ENCODE measurements at places on chromosomes 5 and 9. TPM values are rescaled to one million over a fixed set of nuclear protein-coding genes. Genes with fewer than 3 reads are reported as not detected.

DNA sequence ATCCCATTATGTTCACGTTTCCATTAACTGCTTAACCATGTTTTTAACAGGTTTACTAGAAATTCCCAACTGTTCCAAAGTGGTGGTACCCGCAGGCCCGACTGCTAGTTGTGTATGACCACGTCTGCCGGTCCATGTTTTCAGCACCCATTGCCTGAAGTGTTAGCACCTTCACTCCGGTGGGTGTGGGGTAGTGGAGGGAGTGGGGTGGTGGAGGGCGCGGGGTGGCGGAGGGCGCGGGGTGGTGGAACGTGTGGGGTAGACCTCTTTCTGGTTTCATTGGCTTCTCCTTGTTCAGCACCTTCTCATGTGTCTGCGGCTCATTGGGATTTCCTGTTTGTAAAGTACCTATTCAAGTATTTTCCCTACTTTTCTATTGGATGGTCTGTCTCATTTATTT lies 37.7 kb downstream of the TPPP start:
- H3K36me3 ChIP-seq = peaks cover 53% of the 10 kb centered on the region
- no peak overlapping the region for H3K27ac ChIP-seq

DNA sequence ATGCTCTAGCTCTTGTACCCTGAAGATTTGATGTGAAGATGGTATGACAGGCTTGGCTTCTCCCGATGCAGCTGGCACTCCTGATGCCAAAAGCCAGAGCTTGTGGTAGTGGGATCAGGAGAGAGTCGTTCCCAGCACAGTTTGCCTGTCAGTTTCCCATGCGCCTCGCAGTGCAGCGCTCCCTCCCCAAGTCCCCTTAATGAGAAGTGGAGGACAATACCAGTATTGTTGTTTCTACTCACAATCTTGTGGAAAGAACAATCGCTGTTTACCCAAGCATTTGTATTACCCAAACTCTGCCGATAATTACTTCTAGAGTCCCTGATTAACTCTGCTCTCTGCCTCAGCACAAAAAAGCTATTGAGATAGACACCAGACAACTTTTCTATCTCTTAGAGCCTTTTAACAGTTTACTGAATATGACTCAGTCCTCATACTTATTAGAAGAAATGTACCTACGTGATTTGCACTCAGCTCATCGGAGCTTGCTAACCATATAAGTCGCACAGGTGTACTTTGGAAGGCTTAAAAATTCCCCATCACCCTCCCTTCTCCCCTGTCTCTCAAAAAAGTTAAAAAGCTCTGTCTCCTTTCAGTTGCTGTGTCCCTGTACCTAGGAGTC lies 283.2 kb upstream of the TMEM161B start:
- peaks cover 26% of the 10 kb centered on the region for H3K4me1 ChIP-seq
- no peak for DNase-seq
- H3K27ac ChIP-seq = no peak overlapping the region
- H3K4me3 ChIP-seq = peak overlapping the region; percentile 7

- peaks cover 33% of the 10 kb centered on the region for H3K27me3 ChIP-seq
- no peaks in the 10 kb centered on the region for H3K36me3 ChIP-seq
- DNase-seq = no peak
- H3K27ac ChIP-seq = no peak overlapping the region
Observed at GRCh38 chr9:115594557-115594956, 476.6 kb upstream of the TNC start.

DNA sequence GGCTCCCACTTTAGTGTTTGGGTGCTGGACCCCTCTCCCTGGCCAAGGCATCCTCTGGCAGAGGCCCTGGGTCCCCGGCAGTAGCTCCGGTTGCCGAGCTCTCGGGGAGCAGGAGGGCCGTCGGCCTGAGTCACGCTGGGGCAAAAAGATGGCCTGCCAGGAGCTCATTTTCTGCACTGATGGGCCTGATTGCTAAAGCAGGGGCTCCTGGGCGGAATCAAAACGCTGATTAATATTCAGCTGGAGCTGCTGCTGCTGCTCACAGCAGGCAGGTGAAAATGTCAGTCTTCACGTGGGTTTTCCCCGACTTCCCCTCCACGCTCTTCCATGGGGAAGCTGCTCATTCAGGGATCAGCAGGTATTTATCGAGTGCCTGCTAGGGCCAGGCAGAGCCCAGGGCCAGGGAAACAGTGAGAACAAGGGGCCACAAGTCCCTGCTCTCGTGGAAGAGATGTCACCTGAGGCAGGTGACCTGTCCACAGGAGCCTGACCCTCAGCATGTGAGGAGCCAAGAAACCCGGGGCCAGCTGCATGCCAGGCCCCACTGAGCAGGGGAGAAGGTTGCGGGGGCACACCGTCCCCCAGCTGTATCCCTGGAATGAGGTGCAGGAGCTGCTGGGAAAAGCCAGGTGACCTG lies 22.1 kb downstream of the LAMC3 start:
- H3K27ac ChIP-seq = no peak overlapping the region
- no peak overlapping the region for H3K4me3 ChIP-seq
- no peaks in the 10 kb centered on the region for H3K36me3 ChIP-seq
- DNase-seq = no peak
- peaks cover 3% of the 10 kb centered on the region for H3K4me1 ChIP-seq
- H3K27me3 ChIP-seq = peaks cover 3% of the 10 kb centered on the region

GRCh38 chr5:149578896-149579295 lies 2.4 kb upstream of the ARHGEF37 start:
- peaks cover 26% of the 10 kb centered on the region for H3K27me3 ChIP-seq
- DNase-seq = no peak
- no peaks in the 10 kb centered on the region for H3K36me3 ChIP-seq
- H3K4me1 ChIP-seq = peaks cover 17% of the 10 kb centered on the region
- H3K27ac ChIP-seq = no peak overlapping the region
- H3K4me3 ChIP-seq = no peak overlapping the region

GRCh38 chr5:96823900-96824380 lies 16.2 kb upstream of the ERAP1 start:
- no peak for DNase-seq
- H3K36me3 ChIP-seq = no peaks in the 10 kb centered on the region
- H3K27me3 ChIP-seq = no peaks in the 10 kb centered on the region
- H3K4me3 ChIP-seq = no peak overlapping the region
- no peaks in the 10 kb centered on the region for H3K4me1 ChIP-seq
- no peak overlapping the region for H3K27ac ChIP-seq

DNA sequence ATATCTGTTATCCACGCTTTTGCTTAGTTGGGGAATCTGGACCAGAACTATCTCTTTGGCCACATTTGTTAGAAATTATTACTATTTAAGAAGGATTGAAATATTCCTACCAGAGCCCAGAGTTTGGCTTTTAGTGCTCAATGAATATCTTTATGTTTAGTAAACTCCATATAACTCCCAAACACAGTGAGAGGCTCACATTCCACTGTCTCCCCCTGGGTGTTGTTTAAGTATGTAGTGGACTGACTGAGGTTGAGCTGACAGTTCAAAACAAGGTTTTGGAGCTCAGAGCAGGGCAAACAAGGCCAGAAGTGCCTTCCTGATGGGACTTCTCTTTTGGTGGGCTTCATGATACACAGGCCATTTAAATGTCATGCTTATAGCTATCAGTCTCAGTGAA lies 216.0 kb downstream of the SMARCA2 start:
- DNase-seq = no peak
- peaks cover 54% of the 10 kb centered on the region for H3K4me1 ChIP-seq
- H3K4me3 ChIP-seq = no peak overlapping the region
- no peak overlapping the region for H3K27ac ChIP-seq

GRCh38 chr5:149645236-149645635 lies 63.9 kb downstream of the ARHGEF37 start:
- no peak overlapping the region for H3K4me3 ChIP-seq
- no peaks in the 10 kb centered on the region for H3K27me3 ChIP-seq
- no peak overlapping the region for H3K27ac ChIP-seq
- H3K36me3 ChIP-seq = no peaks in the 10 kb centered on the region
- no peak for DNase-seq
- H3K4me1 ChIP-seq = peaks cover 33% of the 10 kb centered on the region

DNA sequence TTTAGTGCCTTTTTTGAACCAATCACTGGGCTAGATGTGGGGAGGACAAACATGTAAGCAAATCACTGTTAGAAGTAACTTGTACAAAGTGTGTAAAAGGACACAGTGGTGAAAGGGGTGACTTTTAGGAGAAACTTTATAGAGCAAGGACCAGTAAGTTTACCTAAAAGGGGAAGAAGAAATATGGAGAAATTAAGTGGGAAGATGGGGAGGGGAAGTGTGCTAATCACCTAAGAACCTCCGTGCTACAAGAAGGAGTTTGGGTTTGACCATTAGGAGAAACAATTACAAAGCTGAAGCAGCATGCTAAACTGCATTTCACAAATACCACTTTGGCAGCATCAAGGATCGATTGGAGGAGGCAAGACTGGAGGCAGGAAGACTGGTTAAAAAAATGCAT lies 17.3 kb downstream of the ITGA1 start:
- H3K4me1 ChIP-seq = peaks cover 24% of the 10 kb centered on the region
- no peaks in the 10 kb centered on the region for H3K27me3 ChIP-seq
- H3K27ac ChIP-seq = no peak overlapping the region
- no peak overlapping the region for H3K4me3 ChIP-seq
- H3K36me3 ChIP-seq = peaks cover 5% of the 10 kb centered on the region

DNA sequence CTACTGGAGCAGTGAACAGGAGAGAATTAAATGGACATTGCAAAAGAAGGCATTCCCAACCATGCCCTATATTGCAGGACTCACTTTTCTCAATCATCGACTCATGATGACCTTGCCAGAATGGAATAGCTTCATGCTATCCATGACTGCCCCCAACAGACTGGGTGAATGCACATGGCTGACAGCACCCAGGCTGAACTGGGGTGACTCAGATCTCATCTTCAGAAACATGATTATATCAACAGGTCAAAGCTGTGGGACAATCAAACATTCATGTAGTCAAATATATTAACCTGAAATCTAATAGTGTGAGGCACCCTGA lies 34.7 kb upstream of the MIER3 start:
- no peaks in the 10 kb centered on the region for H3K36me3 ChIP-seq
- H3K4me1 ChIP-seq = peaks cover 2% of the 10 kb centered on the region
- H3K27me3 ChIP-seq = no peaks in the 10 kb centered on the region
- no peak for DNase-seq
- H3K4me3 ChIP-seq = no peak overlapping the region
- no peak overlapping the region for H3K27ac ChIP-seq

DNA sequence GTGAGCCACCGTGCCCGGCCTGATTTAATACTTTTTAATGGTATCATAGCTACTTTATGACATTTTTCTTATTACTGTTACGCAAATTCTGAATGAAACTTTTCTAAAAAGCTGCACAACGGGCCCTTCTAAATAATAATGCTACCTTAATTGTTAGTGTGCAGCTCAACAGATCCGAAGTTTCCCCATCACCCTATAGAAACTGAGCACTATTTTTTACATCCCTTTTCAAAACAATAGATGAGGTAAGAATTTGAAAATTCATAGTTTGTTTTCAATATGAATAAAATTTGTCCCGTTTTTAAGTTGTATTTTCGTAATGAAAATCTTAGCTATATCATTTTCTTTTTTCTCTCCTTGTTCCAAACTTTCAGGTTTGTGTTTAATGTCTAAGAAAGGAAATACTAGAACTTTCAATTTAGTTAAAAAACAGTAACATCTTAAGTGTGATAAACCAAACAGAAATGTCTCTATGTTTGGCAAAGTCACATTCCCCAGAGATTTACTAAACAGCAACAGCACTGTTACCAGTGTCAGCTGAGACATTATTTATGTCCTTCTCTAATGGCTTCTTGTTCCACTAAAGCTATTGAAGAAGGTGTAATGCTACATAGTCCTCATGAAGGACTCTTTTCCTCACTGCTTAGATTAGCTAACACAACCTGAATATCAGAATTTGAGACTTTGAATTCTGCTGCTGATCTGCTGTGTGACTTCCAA lies 22.9 kb downstream of the KIF2A start:
- H3K36me3 ChIP-seq = peaks cover 5% of the 10 kb centered on the region
- H3K27ac ChIP-seq = no peak overlapping the region
- no peak for DNase-seq
- H3K4me3 ChIP-seq = no peak overlapping the region

DNA sequence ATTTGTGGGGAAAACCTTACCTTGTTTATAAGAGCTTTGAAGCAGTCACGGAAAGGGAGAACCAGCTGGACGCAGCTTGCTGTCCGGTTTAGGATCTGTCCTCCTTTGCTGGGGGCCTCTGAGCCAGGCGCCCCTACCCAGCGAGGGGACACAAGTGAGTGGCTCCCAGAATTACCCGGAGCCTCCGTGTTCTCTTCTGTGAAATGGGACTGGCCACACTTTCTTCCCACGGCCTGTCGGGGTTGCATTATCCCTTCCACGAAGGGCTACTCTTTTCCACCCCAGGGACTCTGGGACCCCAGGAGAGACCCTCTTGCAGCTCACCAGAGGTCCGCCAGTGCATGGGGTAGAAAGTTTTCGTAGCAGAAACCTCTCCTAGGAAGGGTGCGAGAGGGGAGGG lies 477 bp upstream of the GBGT1 start:
- no peaks in the 10 kb centered on the region for H3K36me3 ChIP-seq
- H3K27ac ChIP-seq = no peak overlapping the region
- no peak for DNase-seq
- H3K27me3 ChIP-seq = peaks cover 2% of the 10 kb centered on the region
- H3K4me1 ChIP-seq = peaks cover 14% of the 10 kb centered on the region
- H3K4me3 ChIP-seq = peak overlapping the region; percentile 59

DNA sequence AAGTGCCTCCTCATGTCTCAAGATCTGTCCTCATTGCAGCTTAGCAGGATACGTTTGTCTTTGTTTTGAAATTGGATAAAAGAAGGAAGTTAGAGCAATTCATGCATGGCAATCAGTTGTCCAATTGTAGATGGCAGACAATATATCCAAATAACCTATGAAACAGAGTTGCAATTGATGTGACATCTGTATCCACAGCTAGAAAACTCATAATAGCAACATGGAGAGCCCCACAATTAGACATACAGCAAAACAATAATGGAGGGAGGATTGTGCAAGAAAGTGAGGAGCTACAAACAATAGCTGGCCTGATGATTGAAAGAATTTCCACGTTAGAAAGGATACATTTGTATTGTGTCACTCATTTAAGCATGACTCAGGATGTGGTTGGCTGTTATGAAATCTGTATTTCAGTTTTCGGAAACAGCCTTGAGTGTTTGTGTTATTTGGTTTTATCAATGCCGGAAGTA lies 132.0 kb downstream of the FAM174A start:
- H3K4me1 ChIP-seq = peaks cover 5% of the 10 kb centered on the region
- H3K27ac ChIP-seq = no peak overlapping the region
- no peak overlapping the region for H3K4me3 ChIP-seq
- DNase-seq = no peak

GRCh38 chr5:54785729-54786591 lies 199.4 kb downstream of the ESM1 start:
- H3K4me1 ChIP-seq = no peaks in the 10 kb centered on the region
- H3K27ac ChIP-seq = no peak overlapping the region
- DNase-seq = no peak
- peaks cover 2% of the 10 kb centered on the region for H3K36me3 ChIP-seq

- peaks cover 31% of the 10 kb centered on the region for H3K36me3 ChIP-seq
- no peak overlapping the region for H3K4me3 ChIP-seq
- no peak for DNase-seq
- H3K4me1 ChIP-seq = peaks cover under 1% of the 10 kb centered on the region
Observed at GRCh38 chr5:136155078-136155477, 22.4 kb downstream of the SMAD5 start.

SEMA4D gene
- total RNA-seq = 33.5 TPM

PCDHB15 gene
- total RNA-seq = 5.6 TPM

DIRAS2 gene
- total RNA-seq = 0.77 TPM

C9 gene
- total RNA-seq = not detected

SPINK4 gene
- total RNA-seq = not detected

CD180 gene
- not detected for total RNA-seq

SCGB3A2 gene
- not detected for total RNA-seq

FANCG gene
- total RNA-seq = 126 TPM

Data from neural crest cell (in vitro differentiated cells).